ENCODE measurements at places on chromosomes 6 and 20. TPM values are rescaled to one million over a fixed set of nuclear protein-coding genes. Genes with fewer than 3 reads are reported as not detected.

DNA sequence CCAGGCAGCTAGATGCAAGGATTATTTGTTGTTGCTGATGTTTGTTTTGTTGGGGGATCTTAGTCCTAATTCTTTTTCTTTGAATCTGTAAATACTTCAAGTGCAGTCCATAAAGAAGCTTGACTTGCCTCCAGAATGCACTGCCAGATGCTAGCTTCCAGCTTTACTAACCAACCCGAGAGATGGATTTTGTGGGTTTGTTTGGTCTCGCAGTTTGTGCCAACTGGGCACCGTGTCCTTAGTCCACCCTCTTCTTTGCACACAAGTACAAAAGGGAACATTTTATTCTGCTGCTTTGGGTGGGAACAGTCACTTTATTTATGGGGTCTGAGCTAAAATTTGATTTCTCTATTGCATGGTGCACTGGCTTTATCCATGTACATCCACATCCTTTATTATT, 212.0 kb downstream of the PLCB1 start:
- DNase-seq, result no peak

DNA sequence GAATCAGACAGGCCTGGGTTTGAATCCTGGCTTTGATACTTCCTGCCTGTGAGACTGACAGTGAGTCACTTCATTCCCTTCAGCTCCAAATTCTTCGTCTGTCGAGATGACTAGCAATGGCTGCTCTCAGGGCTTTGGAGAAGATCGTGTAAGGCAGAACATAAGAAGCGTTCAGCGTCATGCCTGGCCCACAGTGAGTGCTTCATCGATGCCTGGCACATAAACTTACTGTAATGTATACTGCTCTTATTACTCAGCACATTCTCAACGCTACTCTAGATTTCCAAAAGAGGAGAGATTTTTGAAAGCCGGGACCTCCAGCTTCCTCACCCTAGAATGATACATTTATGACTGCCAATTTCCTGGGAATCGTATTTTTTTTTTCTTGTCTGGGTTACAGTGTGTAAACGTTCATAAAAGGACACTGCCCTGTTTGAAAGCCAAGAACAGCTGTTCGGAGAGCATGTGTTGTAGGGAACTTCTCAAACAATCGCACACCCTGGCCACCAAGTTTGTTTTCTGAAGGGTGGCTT, 16.2 kb upstream of the BCAS1 start:
- no peak for DNase-seq

GRCh38 chr6:151252634-151253033, 12.9 kb downstream of the AKAP12 start:
- no peak for DNase-seq

GRCh38 chr20:24560571-24561491, 91.4 kb downstream of the SYNDIG1 start:
- no peak for DNase-seq

DNA sequence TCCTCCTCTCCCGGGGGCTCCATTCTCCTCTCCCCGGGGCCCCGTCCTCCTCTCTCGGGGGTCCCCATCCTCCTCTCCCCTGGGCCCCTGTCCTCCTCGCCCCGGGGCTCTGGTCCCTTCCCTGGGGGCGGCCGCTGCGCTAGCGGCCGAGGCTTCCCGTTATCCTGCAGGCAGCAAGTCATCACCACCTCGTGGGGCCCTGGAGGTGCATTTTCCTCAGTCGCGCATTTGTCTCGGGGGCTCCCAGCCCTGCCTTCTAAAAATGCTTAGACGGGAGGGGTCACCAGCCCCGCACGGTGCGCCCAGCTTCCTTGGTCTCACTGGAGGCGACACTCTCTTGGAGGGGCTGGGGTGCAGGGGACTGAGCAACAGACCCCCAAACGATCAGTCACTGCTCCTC, 216.5 kb downstream of the QKI start:
- DNase-seq, result no peak

DNA sequence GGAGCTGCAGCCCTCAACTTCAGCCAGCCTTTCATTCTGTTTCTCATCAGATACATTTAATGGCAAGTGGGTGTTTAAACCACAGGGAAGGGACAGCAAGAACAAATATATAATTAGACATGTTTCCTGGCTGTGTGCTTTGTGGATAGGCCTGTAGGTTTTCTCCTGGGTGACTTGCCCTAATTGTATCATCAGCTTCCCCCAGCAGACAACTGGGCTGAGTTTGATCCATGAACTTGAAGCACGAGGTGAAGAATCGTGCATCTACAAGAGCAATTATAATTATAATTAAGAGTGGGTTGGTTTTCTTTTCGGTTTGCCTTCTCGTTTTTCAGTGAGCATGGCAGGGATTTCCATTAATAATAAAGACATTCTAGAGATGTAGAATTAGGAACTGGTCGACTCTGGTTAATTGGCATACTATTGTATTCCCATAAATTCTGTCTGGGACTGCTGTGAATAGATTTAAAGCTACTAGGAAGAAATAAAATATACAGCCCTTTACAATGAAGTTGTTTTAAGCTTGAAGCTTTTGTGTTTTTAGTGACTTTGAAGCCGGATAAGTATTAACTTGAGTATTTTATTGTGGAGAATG, 1052.2 kb downstream of the KIF16B start:
- no peak for DNase-seq

DNA sequence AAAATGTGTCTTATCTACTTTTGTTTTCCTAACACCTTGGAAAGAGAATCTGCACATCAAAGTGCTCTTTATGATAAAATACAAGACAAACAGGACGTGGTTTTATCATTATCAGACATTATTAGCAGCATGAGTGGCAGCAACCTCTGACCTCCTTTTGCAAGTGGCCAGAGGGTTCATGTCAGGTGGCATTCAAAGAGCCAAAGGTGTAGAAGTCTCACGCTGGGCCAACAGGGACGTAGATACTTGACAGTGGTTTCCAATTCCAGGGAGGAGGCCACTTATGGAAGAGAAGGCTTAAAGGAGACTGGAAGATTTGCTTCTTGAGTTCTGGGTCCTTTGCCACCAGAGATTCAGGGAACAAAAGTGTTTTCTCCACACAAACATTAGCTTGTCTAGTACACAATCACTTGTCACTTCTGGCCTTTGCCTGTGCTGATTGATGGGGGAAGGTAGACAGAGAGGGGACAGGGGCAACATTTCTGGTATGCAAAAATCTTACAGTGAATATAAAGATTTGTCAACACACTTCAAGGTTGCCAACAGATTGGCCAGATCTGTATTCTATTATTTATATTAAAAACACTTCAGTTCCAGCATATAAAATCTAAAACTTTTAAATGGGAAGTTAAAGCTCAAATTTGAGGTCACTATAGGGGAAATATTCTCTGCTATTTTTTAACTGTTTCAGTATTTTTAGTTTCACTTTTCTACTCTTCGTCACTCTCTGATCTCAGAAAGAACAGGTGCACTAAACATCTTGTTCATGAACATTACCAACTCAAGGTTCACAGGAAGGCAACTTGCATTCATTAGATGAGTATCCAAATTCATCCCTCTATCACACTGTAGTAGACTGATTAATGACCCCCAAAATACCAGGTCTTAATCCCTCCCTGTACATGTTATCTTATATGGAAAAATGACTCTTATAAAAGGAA, 52.1 kb upstream of the FBXO30 start:
- DNase-seq, result no peak

GRCh38 chr6:38218235-38218634, 398.7 kb downstream of the ZFAND3 start:
- DNase-seq, result no peak

- DNase-seq, result no peak
These were observed 9.6 kb downstream of the SRC start for GRCh38 chr20:37355252-37356180.

DNA sequence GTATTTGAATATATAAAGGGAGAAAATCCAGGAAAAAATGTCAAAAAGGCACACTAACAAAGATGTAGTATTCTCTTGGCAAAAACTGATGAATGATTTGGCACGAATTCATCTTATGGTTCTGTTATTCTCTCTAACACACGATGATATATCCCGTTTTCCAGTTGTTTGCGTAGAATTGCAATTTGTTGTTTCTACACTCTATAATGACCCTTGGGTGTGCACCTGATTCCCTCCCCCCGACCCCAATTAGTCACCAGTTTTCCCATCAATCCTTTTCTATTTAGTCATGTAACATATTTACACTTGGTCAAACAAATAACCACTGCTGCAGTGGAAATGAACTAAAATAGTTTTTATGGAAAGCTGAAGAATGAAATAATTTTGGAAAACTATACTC, 1.5 kb upstream of the ARID1B start:
- DNase-seq, result peak; percentile 55

DNA sequence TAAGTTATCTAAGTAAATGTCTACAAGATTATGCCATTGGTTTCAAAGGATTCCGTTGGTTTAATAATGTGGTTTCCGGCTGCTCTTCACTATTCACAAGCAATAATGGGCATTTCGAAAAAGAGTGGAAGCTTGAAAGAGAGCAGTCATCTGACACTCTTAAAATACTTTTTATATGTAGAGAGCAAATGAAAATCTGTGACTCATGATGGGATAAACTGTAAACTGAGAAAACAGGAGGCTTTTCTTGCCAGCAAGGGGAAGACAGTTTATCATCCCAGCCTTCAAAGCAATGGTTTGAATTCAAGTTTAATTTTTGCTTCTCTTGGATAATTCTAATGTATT, 145.7 kb downstream of the KHDC1L start:
- DNase-seq, result no peak

DNA sequence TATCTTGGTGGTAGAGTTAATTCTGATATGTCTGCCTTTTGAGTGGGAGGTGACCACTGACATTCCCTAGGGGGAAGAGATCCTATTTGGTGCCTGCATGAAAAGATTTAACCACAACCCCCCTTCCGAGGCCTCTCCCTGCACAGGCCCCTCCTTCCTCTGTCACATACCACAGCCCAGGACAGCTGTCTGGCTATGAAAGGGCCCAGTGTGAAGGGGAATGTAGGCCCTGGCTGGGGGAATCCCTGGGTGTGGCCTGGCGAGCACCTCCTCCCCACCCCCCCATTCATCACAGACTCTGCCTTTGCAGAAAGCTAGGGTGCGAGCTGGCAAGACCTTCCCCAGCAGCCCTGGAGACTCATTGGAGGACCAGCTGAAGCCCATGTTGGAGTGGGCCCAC, 27.4 kb upstream of the MAPRE1 start:
- DNase-seq, result no peak

DNA sequence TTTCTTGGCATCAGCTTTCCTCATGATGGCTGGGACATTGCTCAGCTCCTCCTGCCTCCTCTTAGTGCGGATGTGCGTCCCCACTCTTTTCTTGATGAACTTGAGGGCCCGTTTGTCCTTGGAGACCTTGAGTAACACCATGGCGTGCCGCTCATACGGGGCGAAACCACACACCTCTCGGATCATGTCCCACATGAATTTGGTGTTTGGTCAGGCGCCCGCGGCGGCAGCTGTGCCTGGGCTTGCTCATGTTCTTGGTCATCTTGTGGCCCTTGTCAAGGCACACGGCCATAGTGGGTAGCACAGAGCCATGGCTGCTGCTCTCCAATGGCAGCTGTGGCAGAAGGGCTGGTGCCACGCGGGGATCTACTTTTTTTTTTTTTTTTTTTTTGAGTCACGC, 2.6 kb downstream of the ERGIC3 start:
- no peak for DNase-seq

DNA sequence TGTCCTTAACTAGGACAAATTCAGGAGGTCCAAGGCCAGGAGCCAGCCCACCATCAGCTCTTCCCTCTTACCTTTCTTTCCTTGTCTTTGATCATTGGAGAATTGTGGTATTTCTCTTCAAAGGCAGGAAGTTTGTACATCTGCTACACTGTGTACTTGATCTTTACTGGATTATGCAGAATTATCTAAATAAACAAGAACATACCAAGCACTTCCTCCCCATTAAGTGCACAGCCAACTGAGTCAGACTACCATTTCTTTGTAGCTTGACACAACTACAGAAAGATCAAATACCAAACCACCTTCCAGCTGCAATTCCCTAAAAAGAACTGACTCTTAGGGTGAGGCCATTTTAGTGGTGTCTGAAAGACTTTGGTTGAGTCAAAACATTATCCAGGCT, 195.1 kb downstream of the HDGFL1 start:
- peak; percentile 31 for DNase-seq

DNA sequence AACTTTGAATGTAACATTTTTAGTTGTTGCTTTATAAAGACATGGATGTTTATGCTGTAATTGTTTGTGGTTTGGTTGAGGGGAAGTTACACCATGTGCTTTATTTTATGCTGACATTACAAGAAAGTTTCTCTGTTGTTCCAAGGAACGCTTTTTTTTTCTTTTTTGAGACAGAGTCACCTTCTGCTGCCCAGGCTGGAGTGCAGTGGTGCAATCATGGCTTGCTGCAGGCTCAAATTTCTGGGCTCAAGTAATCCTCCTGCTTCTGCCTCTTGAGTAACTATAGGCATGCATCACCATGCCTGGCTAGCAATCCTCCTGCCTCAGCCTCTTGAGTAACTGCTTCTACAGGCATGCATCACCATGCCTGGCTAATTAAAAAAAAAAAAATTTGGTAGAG, 21.0 kb upstream of the IFNGR1 start:
- no peak for DNase-seq

GRCh38 chr6:134035823-134036296, 16.6 kb downstream of the SLC2A12 start:
- DNase-seq, result peak; percentile 19

Gene FRK
- under 0.01 TPM for polyA plus RNA-seq

Gene LY6G6F
- polyA plus RNA-seq, result not detected

Gene FILIP1
- polyA plus RNA-seq, result 2.9 TPM

Gene OOEP
- 0.19 TPM for polyA plus RNA-seq

Gene HSD17B8
- polyA plus RNA-seq, result 8.4 TPM

Gene SOX18
- 21.8 TPM for polyA plus RNA-seq

Gene ANGPT4
- not detected for polyA plus RNA-seq

Gene ETV7
- 0.65 TPM for polyA plus RNA-seq

Gene TMC2
- polyA plus RNA-seq, result not detected

Gene NHSL1
- polyA plus RNA-seq, result 25.2 TPM

Gene SEC63
- polyA plus RNA-seq, result 10.7 TPM

Gene TRIM38
- 4.6 TPM for polyA plus RNA-seq

Gene SCRT2
- not detected for polyA plus RNA-seq

Gene HMGCLL1
- polyA plus RNA-seq, result not detected

Gene SMIM8
- polyA plus RNA-seq, result 1.6 TPM

Gene DLL1
- polyA plus RNA-seq, result 1.4 TPM

Gene RIPPLY2
- polyA plus RNA-seq, result 0.25 TPM

Gene POU5F1
- 0.94 TPM for polyA plus RNA-seq

All from endothelial cell of umbilical vein (primary cell).